ENCODE measurements at places on chromosomes 16 and 17. TPM values are rescaled to one million over a fixed set of nuclear protein-coding genes. Genes with fewer than 3 reads are reported as not detected.

The ASPHD1 gene
- total RNA-seq, result not detected

The RCVRN gene
- total RNA-seq, result not detected

DNA sequence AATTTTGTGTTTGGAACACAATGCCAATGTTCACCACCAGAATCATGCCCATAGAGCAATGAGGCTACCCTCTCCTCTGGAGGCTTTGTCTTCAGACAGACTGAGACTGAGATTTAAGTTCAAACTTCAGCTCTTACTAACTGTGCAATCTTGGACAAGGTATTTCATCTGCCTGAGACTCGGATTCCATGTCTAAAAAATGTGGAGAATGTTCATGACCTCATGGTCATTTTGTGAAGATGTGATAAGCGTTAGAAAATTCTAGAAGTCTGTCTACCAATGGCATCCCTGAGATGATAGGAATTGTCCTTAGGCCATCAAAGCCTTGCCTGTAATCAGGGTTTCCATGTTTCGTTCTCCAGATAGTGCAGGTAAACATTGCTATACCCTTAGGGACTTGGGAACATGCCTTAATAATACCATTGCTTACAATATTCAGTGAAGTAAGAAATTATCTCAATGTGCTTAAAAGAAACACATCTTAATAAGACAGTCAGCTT lies 388.2 kb upstream of the MAF start:
- H3K27ac ChIP-seq, result no peak overlapping the region
- H3K27me3 ChIP-seq, result no peaks in the 10 kb centered on the region
- H3K4me1 ChIP-seq, result no peaks in the 10 kb centered on the region
- DNase-seq, result no peak

DNA sequence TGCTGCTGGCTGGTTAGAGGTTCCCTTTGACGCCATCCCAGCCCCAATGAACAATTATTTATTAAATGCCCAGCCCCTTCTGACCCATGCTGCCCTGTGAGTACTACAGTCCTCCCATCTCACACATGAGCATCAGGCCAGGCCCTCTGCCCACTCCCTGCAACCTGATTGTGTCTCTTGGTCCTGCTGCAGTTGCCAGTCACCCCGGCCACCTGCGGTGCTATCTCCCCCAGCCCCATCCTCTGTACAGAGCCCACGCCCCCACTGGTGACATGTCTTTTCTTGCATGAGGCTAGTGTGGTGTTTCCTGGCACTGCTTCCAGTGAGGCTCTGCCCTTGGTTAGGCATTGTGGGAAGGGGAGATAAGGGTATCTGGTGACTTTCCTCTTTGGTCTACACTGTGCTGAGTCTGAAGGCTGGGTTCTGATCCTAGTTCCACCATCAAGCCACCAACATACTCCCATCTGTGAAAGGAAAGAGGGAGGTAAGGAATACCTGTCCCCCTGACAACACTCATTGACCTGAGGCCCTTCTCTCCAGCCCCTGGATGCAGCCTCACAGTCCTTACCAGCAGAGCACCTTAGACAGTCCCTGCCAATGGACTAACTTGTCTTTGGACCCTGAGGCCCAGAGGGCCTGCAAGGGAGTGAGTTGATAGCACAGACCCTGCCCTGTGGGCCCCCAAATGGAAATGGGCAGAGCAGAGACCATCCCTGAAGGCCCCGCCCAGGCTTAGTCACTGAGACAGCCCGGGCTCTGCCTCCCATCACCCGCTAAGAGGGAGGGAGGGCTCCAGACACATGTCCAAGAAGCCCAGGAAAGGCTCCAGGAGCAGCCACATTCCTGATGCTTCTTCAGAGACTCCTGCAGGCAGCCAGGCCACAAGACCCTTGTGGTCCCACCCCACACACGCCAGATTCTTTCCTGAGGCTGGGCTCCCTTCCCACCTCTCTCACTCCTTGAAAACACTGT lies 11.3 kb downstream of the CX3CL1 start:
- DNase-seq, result peak; percentile 55
- peaks cover 6% of the 10 kb centered on the region for H3K36me3 ChIP-seq
- no peak overlapping the region for H3K27ac ChIP-seq
- H3K4me3 ChIP-seq, result no peak overlapping the region
